ENCODE measurements at places on chromosomes 16 and 17. TPM values are rescaled to one million over a fixed set of nuclear protein-coding genes. Genes with fewer than 3 reads are reported as not detected.

Gene WFDC1
- total RNA-seq, result 30.5 TPM

Gene SLC38A8
- not detected for total RNA-seq

Gene CSH2
- not detected for total RNA-seq

Gene UMOD
- total RNA-seq, result not detected

Gene FNDC8
- total RNA-seq, result not detected

Gene CA7
- total RNA-seq, result 131 TPM

- DNase-seq, result no peak
Measured at GRCh38 chr16:53744449-53744848, 40.5 kb downstream of the FTO start.

GRCh38 chr16:75566758-75567255 lies 628 bp downstream of the GABARAPL2 start:
- peak; percentile 53 for DNase-seq

- peak; percentile 1 for DNase-seq
Measured at GRCh38 chr16:85412911-85413520, 200.1 kb upstream of the GSE1 start.

- DNase-seq, result no peak
Measured at GRCh38 chr16:14001521-14001920, 69.6 kb upstream of the MRTFB start.

- no peak for DNase-seq
Measured at GRCh38 chr17:50170662-50171370, 5.0 kb downstream of the SGCA start.

- no peak for DNase-seq
Measured at GRCh38 chr17:44804302-44805089, 25.6 kb downstream of the GJC1 start.

GRCh38 chr16:4325253-4325758 lies 9.4 kb downstream of the GLIS2 start:
- no peak for DNase-seq

DNA sequence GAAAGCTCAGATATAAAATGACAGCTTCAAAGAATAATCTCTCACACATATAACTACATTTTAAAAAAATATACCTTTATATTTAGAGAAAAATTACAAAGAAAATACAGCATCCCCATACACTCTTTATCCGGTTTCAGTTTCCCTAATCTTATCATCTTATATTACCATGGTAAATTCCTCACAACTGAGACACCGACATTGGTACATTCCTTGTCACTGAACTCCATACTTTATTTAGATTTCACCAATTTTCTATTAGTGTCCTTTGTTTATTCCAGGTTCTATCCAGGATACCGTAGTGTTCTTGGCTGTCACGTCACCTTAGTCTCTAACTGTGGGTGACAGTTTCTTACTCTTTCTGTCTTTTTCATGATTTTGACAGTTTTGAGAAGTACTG lies 22.0 kb upstream of the ABCA10 start:
- no peak for DNase-seq

- peak; percentile 86 for DNase-seq
Measured at GRCh38 chr16:74743668-74744299, 30.8 kb downstream of the FA2H start.

GRCh38 chr17:28956861-28957260 lies 5.5 kb upstream of the PHF12 start:
- no peak for DNase-seq

- DNase-seq, result no peak
Measured at GRCh38 chr16:53944025-53944424, 240.1 kb downstream of the FTO start.

DNA sequence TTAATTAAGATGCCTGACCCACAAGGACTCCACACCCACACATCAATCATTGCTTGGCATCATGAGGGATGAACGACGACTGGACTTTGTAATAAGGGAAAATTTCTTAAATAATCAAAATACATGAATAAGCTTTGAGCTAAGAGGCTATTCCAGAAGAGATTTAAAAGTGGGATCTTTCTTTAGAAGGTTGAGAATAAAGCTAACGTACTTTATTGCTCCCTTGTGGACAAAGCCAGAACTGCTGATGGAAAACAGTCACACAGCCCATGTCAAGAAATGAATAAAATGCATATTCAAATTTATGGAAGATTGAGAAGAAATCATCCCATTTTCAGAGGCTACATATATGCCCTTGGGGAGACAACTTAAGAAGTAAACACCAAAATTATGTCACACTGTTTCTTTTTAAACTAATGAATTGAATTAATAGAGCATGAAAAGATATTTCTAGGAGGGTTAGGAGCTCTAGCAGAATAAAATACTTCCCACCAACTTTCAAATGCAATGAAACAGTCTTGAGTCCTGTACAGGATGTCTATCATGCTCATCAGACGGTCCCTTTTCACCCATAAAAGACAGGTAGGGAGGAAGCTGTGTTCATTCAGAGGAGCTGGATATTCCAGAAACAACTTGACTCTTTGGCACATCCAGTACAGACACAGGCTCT lies 60.2 kb upstream of the PHOSPHO1 start:
- DNase-seq, result no peak

GRCh38 chr16:14428043-14428442 lies 202.0 kb downstream of the PARN start:
- no peak for DNase-seq

DNA sequence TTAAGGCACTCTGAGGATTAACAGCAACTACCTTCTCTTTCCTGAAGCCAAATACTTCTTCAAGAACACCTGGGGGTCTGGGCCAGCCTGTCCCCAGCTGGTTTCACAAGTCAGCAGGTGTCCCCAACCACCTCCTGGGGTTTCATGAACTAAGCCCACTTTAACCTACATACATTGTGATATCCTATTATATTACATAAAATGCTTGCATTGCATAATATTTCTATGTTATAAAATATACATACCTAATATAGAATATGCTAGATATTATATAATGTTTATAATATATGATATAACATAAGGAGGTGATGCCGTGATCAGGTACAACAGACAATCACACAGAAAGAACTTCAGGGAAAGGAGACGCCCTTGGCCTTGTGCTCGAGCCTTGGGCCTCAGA lies 367.6 kb downstream of the C16orf95 start:
- DNase-seq, result no peak

DNA sequence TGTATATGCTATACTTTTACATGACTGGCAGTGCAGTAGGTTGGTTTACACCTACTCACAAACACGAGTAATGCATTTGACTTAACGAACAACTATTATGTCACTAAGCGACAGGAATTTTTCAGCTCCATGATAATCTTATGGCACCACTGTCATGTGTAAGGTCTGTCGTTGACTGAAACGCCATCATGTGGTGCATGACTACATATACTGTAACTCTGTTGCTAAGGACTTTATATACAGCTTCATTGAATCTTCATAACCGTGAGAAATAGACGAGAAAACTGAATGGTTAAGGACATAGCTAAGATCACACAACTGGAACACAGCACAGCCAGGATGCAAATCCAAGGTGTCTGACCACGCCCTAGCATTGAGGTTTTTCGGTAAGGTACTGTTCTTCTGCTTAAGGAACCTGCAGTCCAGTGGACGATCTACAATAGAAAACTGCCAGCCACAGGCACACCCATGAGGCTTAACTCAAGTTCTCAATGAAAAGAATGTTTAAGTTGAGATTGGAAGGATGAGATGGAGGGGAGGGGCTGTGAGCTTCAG lies 3.3 kb downstream of the CFAP20 start:
- DNase-seq, result no peak

DNA sequence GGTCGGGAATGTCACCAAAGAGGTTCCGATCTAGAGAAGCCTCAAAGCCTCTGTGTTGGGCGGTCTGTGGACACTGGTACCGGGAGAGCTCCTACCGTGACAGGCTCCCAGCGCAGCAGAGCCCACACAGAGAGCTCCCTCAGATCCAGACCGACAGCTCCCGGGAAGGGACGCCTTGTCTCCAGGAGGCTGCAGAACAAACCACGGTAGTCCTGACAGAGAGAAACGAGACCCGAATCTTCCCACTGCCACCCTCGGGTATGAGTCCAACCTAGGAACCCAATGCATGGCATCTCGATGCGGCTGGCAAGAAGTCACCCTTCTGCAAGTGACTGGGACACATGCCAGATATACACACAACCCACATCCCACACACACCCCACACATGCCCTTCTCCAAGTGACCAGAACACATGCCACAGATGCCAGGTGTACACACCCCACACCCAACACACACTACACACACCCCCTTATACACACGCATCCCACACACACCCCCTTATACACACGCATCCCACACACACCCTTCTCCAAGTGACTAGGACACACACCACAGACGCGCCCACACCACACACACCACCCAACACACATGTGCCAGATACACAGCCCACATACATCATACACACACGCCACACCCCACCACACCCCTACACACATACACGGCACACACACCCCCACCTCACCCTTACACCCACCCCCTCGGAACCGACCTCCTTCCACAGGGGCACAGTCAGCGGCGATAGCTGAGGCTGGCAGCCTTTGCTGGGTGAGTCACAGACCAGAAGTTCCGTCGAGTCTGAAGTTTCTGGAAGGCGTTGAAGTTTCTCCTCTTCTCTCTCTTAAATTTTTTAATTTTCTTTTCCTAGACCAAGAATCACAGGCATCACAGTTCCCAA lies 15.9 kb upstream of the CYTH1 start:
- DNase-seq, result peak; percentile 50

DNA sequence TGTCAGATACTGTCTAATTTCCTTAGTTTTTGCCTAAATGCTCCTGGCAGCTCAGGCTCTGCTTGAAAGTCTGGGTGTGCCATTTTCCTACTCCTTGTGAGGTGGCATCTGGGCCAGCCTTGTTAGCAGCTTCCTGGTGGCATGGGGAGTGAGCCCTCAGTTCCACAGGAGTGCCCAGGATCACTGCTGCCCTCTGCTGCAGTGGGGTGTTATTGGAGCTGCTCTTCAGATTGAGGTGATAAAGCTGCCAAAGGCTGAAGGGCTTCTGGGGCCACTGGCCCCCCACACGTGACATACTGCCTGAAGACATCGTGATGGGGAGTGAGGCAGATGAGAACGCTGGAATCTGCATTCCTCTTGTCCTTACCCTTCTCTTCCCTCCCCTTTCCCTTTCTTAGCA lies 27.4 kb downstream of the CEP95 start:
- DNase-seq, result no peak

DNA sequence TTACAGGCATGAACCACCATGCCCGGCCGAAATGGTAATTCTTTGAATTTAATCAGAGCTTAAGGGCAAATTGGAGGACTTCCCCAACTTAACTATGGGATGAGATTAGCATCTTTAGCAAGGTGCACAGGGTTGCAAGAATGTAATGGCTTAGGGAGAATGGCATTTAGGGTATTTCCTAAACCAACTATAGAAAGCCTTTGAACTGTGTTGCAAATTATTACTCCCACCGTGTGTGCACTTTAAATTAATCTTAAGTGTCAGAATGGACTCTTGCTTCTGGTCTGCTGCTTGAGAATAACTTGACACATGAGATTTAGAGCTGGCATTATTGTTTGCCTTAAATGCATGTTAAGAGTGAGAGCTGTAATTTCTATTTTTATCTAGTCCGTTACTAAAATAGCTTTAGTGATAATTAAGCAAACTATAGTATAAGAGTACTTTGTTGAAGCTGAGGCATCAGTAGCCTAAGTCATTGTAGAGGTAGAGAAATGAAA lies 59.8 kb downstream of the TUBD1 start:
- DNase-seq, result no peak

GRCh38 chr17:77256710-77257109 lies 115.9 kb downstream of the SEC14L1 start:
- DNase-seq, result no peak

DNA sequence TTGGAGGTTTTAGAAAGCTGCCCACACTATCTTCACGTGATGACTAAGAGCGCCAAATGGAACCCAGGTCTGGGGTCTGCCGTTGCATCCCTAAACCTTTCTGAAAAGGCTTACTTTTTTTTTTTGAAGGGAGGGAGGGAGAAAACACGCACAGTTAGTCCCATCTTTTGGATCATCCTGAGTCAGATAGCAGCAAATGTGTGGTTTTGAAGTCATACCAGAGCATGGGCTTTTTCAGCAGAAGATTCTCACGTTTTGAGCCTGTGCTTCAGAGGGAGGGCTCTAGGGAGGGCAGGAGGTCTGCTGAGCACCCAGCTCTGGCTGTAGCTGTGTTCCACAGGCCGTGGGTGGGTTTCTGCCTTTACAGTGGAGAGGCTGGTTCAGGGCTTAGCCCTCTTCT lies 194.7 kb downstream of the SNX29 start:
- no peak for DNase-seq

GRCh38 chr17:1109606-1110540 lies 69.9 kb downstream of the ABR start:
- DNase-seq, result peak; percentile 91

DNA sequence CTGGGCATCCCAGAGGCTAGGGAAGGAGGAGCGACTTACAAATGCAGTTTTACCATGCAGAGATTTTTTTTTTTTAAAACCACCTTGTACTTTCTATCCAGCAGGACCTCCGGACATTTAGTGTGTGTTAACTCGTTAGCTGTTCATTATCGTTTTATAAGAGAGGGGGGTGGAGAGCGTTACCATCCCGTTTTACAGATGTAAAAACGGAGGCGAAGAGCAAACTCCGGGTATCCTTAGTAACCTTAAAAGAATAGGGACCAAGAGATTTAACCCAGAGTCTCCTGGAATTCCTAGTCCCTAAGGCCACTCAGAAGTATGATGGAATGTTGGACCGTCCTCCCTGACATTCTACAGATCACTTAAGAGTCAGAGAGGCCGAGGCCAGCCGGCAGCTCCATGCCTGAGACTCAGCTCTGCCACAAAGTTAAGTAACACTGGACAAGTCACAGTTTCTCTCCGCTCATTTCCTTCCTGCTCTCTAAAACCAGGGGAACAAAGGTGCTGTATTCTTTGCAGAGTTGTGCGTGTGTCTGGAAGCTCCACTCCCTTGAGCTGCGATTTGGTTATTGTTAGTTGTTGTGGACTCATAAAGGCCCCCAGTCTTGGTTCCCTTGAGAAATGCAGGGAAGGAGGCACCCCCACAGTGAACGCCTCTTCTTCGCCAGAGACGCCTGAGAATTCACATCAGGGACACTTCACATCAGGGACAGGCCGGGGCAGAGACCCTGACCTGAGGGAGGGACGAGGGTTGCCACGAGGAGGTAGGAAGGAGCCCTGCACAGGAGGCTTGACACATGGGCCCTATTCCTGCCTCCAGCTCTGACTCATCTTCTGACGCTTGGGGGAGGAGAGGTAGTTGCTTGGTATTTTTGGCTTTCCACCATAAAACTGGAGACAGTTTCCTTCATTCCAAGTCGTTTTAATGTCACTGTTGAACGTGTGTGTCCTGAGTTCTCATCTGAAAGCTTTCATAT lies 1.2 kb downstream of the DUSP14 start:
- DNase-seq, result no peak
